ENCODE measurements at places on chromosomes 3 and 15.

- peak; percentile 60 for DNase-seq
Observed at GRCh38 chr3:51501833-51502561, 2.2 kb upstream of the DCAF1 start.

- no peak for DNase-seq
Observed at GRCh38 chr3:180409883-180410282, 192.1 kb upstream of the TTC14 start.

GRCh38 chr3:189714991-189715961, 84.1 kb downstream of the TP63 start:
- DNase-seq: no peak

GRCh38 chr3:178525251-178525650, 11.0 kb upstream of the KCNMB2 start:
- no peak for DNase-seq

DNA sequence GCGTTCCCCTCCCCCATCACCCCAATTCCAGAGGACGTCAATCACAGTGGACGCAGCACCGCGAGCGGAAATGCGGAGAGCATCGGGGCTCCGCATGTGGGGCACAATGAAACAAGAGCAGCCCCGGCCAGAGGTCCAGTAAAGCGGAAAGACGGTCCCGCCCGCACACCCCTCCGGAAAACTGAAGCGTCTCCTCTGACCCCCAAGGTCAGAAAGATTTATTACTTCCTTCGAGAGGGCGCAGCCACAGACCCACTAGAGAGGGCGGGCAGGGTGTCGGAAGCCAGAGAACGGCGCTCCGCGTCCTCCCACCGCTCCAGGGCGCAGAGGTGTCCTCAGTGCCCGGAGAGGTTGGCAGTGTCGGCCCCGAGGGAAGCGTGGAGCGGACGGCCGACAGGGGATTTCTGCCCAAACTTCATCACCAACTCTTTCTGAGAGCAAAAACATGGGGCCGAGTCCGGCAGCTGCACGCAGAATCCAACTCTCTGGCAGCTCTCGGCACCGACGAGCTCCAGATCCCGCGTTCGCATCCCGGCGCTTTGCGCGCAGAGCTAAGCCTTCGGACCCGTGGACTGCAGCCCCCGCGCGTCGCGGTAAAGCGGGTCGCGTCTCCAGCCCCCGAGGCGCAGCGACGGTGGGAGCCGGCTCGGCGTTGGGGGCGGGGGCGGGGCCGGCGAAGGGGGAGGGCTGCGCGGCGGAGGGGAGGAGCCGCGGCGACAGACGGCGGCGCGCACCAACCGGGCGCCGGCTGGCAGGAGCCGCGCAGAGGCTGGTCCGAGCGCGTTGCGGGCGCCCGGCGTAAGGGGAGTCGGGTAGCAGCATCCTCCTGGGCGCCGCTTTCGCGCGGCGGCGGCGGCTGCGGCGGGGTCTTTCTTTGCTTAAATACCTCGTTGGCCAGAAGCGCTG, at the start of gene CHST2:
CHST2 (plus strand) TSS at position 763 of the 906 bp plus-strand sequence. CDS start 1,046 bp downstream, outside the sequence.
- peak; percentile 62 for DNase-seq

Data from stimulated activated CD8-positive, alpha-beta memory T cell treated with anti-CD3 and anti-CD28 coated beads, Interleukin-15, amount 100 ng/mL, for 48 hours (primary cell).